Activated CD8-positive, alpha-beta T cell treated with anti-CD3 and anti-CD28 coated beads, Interleukin-2, amount 10 ng/mL, durations not matched to agents 7 days and 5 days (primary cell): ENCODE measurements at places on chromosomes 12 and 14. TPM values are rescaled to one million over a fixed set of nuclear protein-coding genes. Genes with fewer than 3 reads are reported as not detected.
A peak's percentile ranks its signal among the peaks of the same experiment; 100 is the strongest.

SOAT2 gene
- 10.8 TPM for total RNA-seq

BCL2L14 gene
- 5.7 TPM for total RNA-seq

DNA sequence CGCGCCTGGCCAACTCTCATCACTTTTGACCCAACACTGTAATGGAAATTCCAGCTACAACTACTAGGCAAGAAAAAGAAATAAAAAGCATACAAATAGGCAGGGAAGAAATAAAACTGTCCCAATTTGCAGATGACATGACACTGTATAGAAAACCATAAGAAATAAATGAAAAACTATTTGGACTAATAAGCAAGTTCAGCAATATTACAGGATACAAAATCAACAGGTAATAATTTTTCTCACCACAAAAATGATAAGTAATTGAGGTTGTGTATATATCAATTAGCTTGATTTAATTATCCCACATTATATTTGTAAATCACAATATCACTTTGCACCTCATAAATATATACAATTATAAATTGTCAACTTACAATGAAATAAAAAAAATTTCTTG lies 41.9 kb upstream of the OASL start:
- no peak for DNase-seq

- no peak for DNase-seq
These were observed 67.6 kb upstream of the SLC38A4 start for GRCh38 chr12:46893434-46893833.

DNA sequence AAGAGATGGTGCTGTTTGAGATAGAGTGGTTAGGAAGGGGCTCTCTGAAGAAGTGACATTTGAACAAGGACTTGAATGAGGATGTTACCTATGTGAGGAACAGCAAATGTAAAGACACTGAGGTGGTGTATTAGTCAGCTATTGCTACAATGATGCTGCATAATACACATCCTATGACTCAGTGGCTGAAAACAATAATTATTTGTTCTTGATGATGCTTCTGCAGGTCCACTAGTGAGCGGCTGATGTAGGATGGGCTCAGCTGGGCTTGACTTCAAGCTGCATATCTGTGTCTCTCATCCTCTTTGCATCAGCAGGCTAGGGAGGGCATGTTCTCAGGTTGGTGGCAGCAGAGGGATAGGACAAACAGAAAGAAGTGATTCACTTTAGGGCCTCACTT lies 21.4 kb upstream of the CLMN start:
- no peak for DNase-seq

RERGL gene
- total RNA-seq: not detected

GRCh38 chr14:65255583-65256461 lies 153.5 kb upstream of the MAX start:
- no peak for DNase-seq

DNA sequence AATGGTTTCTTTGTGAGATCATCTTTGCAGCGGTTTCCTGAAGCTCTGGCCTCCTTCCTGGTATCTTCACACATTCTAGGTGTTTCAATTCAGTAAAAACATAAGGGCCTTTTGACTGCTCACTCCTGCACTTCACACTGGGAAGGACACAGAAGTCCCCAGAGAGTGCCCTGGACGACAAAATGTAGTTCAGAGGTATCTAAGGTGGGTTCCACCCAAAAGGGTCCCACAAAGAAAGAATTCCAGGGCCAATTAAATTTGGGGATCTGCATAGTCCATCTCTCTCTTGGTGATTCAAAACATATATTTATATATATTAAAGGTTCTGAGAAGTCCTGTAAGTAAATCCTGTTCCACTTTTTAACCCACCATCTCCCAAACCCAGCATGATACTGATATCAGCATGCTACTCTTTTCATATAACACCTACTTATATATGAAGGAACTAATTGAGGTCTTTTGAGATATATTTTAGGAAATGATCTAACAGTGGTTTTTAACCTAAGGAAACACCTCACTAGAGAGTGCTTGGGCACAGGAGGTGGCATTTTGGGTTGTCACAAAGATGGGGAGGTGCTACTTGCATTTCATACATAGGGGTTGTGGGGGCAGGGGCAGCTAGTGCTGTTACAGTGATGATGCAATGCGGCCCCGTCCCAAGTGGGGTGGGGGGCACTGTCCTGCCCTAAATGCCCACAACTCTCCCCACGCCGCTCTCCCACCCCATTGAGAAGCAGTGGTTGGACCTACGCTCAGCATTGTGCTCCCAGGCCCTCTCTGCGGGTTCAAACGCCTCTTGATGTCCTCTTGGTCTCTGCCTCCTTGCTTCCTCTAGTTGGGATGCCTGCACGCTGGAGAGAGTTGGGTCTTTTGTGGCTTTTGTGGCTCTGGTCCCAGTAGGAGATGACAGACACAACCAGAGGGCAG lies 109.4 kb downstream of the ARF6 start:
- peak; percentile 87 for DNase-seq

DNA sequence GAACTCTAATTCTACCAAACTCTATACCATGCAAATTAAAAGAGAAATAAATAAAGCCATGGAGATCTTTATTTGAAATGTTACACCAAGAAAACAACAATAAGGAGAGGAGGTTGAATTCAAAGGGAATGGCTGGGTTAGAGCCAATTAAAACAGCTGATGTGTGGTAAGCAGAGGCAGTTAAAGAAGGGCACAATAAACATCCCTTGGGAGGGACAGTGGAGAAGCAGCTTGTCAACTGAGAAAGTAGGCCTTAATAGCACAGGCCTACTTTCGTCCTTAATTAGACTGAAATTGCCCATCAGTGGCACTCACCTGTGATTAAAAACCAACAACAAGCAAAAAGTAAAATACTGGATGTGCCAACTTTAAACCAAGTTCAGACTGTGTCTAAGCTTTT lies 16.3 kb upstream of the NAV3 start:
- DNase-seq: no peak

ART4 gene
- total RNA-seq: not detected

DNA sequence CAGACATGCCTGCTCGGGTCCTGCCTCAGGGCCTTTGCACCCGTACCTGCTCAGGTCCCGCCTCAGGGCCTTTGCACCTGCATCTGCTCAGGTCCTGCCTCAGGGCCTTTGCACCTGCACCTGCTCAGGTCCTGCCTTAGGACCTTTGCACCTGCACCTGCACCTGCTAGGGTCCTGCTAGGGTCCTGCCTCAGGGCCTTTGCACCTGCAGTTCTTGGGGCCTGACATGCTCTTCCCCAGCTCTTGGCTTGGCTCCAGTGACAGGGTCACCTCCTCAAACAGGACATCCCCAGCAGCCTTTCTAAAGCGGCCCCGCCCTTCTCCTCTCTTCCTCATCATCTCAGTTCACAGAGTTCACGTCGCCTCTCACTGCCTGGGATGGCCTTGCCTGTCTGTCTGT lies 54.9 kb upstream of the NCOR2 start:
- DNase-seq: no peak

DNA sequence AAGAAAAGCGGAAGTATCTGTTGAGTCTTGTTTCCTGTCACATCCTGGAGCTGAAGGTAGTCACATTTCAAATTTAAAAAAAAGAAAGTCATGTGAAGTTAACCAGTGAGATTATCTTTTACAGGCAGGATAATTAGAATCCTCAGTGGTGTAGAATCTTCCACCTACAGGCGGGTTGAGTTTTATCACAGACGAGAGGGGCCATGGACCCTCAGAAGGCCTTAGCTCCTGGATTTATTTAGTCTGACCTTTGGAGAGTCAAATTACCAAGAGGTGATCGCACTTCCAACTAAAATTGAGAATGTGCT lies 13.0 kb upstream of the GNG2 start:
- no peak for DNase-seq

GRCh38 chr12:111180426-111181142 lies 188.3 kb downstream of the PHETA1 start:
- DNase-seq: no peak

- DNase-seq: no peak
These were observed 4.0 kb upstream of the SYNDIG1L start for GRCh38 chr14:74429991-74430390.

RNASE1 gene
- not detected for total RNA-seq

DNA sequence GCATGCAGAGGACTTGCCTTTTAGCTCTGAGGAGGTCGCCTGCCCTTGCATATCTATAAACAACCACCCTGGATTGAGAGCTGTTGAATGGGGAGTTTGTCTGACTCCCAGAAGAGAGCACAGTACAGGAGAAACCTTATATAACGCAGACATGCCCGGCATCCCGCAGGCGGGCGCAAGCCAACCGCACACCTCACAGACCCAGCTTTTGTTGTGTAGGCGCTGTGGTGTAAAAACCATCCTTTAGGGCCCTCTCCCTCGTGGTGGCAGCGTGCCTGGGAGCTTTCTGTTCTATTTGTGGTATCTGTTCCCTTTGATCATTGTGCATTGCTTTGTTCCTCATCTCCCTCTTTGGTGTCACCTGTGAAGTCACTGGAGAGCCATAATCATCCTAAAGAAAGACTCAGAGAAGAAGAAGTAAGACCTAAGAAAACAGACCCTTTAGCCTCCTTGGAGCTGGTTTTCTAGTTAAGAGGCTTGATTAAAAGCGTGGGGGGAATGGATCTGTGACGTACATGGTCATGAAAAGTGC lies 77.7 kb downstream of the ETV6 start:
- DNase-seq: peak; percentile 65

- no peak for DNase-seq
These were observed 91.4 kb upstream of the ALX1 start for GRCh38 chr12:85188619-85189018.

CLEC1B gene
- total RNA-seq: not detected

GRCh38 chr14:54686219-54686870 lies 119.4 kb downstream of the SAMD4A start:
- DNase-seq: no peak

DNA sequence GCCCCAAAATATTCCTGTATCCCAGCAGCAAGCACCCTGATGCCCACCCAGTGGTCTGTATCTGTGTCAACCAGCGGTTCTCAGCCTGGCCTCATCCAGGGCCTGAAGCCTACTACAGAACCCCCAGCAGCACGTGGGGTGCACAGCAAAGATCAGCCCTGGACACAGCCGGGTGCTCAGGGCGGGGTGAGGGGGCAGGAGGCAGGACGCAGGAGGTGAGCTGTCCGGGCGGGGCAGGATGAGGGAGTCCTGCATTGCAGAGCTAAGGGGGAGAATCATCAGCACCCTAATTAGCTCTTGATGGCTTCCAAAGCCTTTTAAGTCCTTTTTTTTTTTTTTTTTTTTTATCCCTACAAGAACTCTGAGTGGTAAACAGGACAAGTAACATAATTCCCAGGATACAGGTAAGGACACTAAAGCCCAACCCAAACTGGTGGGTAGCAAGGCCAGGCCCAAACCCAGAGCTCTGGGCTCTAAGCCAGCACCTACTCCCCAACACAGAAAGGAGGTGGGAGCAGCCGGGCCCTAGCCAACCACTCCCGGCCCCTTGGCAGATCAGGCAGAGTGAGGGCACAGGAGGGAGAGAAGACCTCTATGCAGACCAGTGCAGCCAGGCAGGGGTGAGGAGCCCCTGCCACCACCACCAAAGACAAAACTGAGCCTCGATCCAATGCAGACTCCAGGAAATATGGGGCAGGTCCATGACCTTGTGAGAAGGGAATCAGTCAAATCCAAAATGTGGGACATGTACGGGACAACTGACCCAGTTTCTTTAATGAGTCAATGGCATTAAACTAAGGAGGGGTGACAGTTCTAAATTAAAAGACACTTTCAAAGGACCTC lies 32.3 kb upstream of the EIF5 start:
- no peak for DNase-seq

TSPAN19 gene
- not detected for total RNA-seq

- DNase-seq: peak; percentile 63
These were observed at the start of gene SYNE3 for GRCh38 chr14:95516554-95517181. Gene SYNE3 (minus strand): TSS chr14:95516650. CDS start chr14:95475821, 40,829 bp downstream.

- DNase-seq: peak; percentile 21
These were observed 569 bp upstream of the RGS6 start for GRCh38 chr14:71931492-71932228.

DDIT3 gene
- total RNA-seq: 15.0 TPM

MANSC1 gene
- 0.13 TPM for total RNA-seq
